ENCODE measurements at places on chromosomes 4 and X. TPM values are rescaled to one million over a fixed set of nuclear protein-coding genes. Genes with fewer than 3 reads are reported as not detected.

The CENPE gene
- total RNA-seq, result 41.5 TPM

The OR13H1 gene
- not detected for total RNA-seq

The XPNPEP2 gene
- 0.07 TPM for total RNA-seq

The GLUD2 gene
- 1.4 TPM for total RNA-seq

The CT45A5 gene
- not detected for total RNA-seq

- H3K4me1 ChIP-seq, result peaks cover 6% of the 10 kb centered on the region
- no peak overlapping the region for H3K4me3 ChIP-seq
- H3K27ac ChIP-seq, result no peak overlapping the region
- H3K36me3 ChIP-seq, result no peaks in the 10 kb centered on the region
- DNase-seq, result no peak
Measured at GRCh38 chr4:89161841-89162240, 50.5 kb downstream of the TIGD2 start.

GRCh38 chr4:8577046-8577445 is 3.1 kb upstream of the GPR78 start:
- peaks cover 34% of the 10 kb centered on the region for H3K4me1 ChIP-seq
- no peaks in the 10 kb centered on the region for H3K36me3 ChIP-seq

GRCh38 chr4:109473824-109474223 is 40.2 kb downstream of the SEC24B start:
- H3K36me3 ChIP-seq, result peaks cover 20% of the 10 kb centered on the region
- H3K27me3 ChIP-seq, result no peaks in the 10 kb centered on the region
- no peak overlapping the region for H3K27ac ChIP-seq
- no peaks in the 10 kb centered on the region for H3K4me1 ChIP-seq

GRCh38 chrX:135688137-135688536 is 25.3 kb upstream of the CT45A1 start:
- no peak overlapping the region for H3K27ac ChIP-seq
- H3K4me3 ChIP-seq, result no peak overlapping the region
- peak; percentile 57 for DNase-seq

- peaks cover 44% of the 10 kb centered on the region for H3K4me1 ChIP-seq
- peak overlapping the region; percentile 42 for H3K4me3 ChIP-seq
- no peaks in the 10 kb centered on the region for H3K36me3 ChIP-seq
- H3K27ac ChIP-seq, result no peak overlapping the region
Measured at GRCh38 chr4:41744572-41745291, 3.8 kb downstream of the PHOX2B start.

GRCh38 chr4:70402762-70403161 is 5.0 kb downstream of the OPRPN start:
- H3K4me1 ChIP-seq, result no peaks in the 10 kb centered on the region
- no peak overlapping the region for H3K4me3 ChIP-seq
- no peak overlapping the region for H3K27ac ChIP-seq
- H3K27me3 ChIP-seq, result no peaks in the 10 kb centered on the region

GRCh38 chr4:25011135-25011866 is 19.4 kb downstream of the LGI2 start:
- no peaks in the 10 kb centered on the region for H3K36me3 ChIP-seq
- peaks cover 11% of the 10 kb centered on the region for H3K4me1 ChIP-seq
- no peak overlapping the region for H3K4me3 ChIP-seq
- no peak overlapping the region for H3K27ac ChIP-seq
